Midbrain (tissue), 1 donor: ENCODE measurements at places on chromosomes 2 and 18.
A peak's percentile ranks its signal among the peaks of the same experiment; 100 is the strongest.

GRCh38 chr2:10658914-10659257 lies 30.9 kb downstream of the NOL10 start:
- DNase-seq: no peak

DNA sequence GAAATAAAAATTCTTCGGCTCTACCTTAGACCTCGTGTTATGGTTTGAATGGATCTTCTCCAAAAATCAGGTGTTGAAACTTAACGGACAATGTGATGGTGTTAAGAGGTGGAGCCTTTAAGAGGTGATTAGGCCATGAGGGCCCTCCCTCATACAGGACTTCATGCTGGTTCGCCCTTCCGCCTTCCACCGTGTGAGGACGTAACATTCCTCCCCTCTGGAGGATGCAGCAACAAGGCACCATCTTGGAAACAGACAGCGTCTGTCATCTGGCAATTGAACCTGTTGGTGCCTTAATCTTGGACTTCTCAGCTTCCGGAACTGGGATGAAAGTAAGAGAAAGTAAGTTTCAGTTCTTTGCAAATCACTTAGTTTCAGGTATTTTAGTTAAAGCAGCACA lies 126.3 kb upstream of the SPRED2 start:
- DNase-seq: no peak

- no peak for DNase-seq
Observed at GRCh38 chr18:48021273-48021914, 90.9 kb upstream of the SMAD2 start.

DNA sequence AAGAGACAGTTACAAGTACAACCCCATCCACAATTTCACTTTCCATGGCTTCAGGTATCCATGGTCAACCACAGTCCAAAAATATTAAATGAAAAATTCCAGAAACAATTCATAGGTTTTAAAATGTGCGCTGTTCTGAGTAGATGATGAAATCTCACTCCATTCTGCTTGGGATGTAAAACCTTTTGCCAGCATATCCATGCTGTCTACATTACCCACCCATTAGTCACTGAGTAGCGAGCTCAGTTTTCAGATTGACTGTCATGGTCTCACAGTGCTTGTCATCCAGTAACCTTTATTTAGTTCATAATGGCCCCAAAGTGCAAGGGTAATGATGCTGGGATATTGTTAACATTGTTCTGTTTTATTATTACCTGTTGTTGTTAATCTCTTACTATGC lies 40.5 kb downstream of the SMAD4 start:
- DNase-seq: no peak

- peak; percentile 62 for DNase-seq
Observed at GRCh38 chr2:64873472-64873924, 115.7 kb upstream of the SLC1A4 start.

- DNase-seq: no peak
Observed at GRCh38 chr2:187552828-187553681, 1.2 kb downstream of the TFPI start.

DNA sequence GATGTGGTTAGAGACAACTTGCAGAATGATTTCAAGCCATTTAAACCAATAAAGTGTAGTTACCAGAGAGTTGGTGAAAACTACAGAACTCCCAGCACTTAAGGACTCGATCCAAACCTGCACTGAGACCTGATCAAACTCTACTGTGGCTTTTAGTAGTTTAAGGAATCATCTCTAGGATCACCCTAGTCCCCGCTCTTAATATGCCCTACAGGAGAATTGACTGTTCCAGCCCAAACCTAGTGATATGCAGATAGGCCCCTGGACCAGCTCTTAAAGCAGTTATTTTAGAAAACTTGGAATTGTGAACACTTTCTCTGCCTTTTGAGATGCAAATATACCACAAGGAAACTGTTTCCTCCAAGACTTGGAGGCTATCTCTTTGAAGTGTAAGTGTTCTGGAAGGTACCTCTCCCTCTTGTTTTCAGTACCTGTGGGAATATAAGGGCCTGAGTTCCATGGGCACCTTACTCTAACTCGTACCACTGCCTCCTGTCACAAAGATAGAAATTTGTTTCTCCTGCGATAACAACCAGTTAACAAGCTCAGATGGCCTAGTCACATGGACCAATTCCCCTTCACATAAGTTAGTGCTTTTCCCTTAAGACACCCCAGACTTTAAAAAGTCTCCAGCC lies 1367.2 kb upstream of the SLC39A10 start:
- no peak for DNase-seq

- no peak for DNase-seq
Observed at GRCh38 chr2:58064086-58064485, 17.5 kb downstream of the VRK2 start.

GRCh38 chr2:132636346-132636745 lies 33.7 kb downstream of the LYPD1 start:
- DNase-seq: no peak

GRCh38 chr2:27408601-27409320 lies 630 bp downstream of the PPM1G start:
- DNase-seq: no peak
